ENCODE measurements at places on chromosomes 2 and 18. TPM values are rescaled to one million over a fixed set of nuclear protein-coding genes. Genes with fewer than 3 reads are reported as not detected.

GRCh38 chr2:188983427-188984064, 9.4 kb downstream of the COL3A1 start:
- no peak for DNase-seq
- H3K27me3 ChIP-seq, result no peaks in the 10 kb centered on the region
- H3K27ac ChIP-seq, result no peak overlapping the region
- H3K4me3 ChIP-seq, result no peak overlapping the region
- H3K36me3 ChIP-seq, result no peaks in the 10 kb centered on the region
- H3K4me1 ChIP-seq, result no peaks in the 10 kb centered on the region

GRCh38 chr2:117123362-117123761, 691.1 kb upstream of the DDX18 start:
- no peak for DNase-seq
- H3K36me3 ChIP-seq, result no peaks in the 10 kb centered on the region
- H3K27me3 ChIP-seq, result no peaks in the 10 kb centered on the region
- no peak overlapping the region for H3K4me3 ChIP-seq

DNA sequence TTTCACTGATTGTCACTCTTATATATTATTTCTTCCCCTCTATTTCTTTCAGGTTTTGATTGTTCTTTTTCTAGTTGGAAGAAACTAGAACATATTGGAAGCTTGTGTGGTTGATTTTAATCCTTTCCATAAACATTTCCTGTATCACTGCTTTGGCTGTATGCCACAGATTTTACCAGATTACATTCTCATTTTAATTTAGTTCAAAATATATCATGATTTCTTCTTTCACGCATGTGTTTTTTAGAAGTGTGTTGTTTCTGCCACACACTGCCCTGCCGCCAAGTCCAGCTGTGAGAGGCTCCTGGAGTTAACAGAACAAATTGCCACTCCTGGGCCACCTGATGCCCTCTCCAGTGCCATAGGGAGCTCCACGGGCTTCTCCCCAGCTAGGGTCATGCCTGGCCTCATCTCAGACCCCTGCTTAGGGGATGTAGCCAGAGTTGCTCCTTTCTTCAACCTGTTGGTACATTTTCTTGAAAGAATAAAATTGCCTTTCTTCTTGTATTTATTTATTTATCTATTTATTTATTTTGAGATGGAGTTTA, 206.2 kb upstream of the COPS8 start:
- DNase-seq, result no peak
- no peak overlapping the region for H3K27ac ChIP-seq
- no peaks in the 10 kb centered on the region for H3K36me3 ChIP-seq
- no peak overlapping the region for H3K4me3 ChIP-seq
- no peaks in the 10 kb centered on the region for H3K4me1 ChIP-seq
- H3K27me3 ChIP-seq, result no peaks in the 10 kb centered on the region

GRCh38 chr2:100793982-100794381, 26.0 kb upstream of the NPAS2 start:
- H3K4me1 ChIP-seq, result no peaks in the 10 kb centered on the region
- no peak overlapping the region for H3K4me3 ChIP-seq
- no peaks in the 10 kb centered on the region for H3K36me3 ChIP-seq
- no peak overlapping the region for H3K27ac ChIP-seq

- no peaks in the 10 kb centered on the region for H3K4me1 ChIP-seq
- no peak overlapping the region for H3K4me3 ChIP-seq
- DNase-seq, result no peak
- H3K27me3 ChIP-seq, result no peaks in the 10 kb centered on the region
- H3K27ac ChIP-seq, result no peak overlapping the region
Measured at GRCh38 chr2:152823905-152824304, 105.5 kb downstream of the ARL6IP6 start.

GRCh38 chr2:163077241-163077640, 238.7 kb upstream of the KCNH7 start:
- H3K27ac ChIP-seq, result no peak overlapping the region
- no peaks in the 10 kb centered on the region for H3K27me3 ChIP-seq
- DNase-seq, result no peak
- H3K36me3 ChIP-seq, result no peaks in the 10 kb centered on the region
- no peaks in the 10 kb centered on the region for H3K4me1 ChIP-seq
- no peak overlapping the region for H3K4me3 ChIP-seq

DNA sequence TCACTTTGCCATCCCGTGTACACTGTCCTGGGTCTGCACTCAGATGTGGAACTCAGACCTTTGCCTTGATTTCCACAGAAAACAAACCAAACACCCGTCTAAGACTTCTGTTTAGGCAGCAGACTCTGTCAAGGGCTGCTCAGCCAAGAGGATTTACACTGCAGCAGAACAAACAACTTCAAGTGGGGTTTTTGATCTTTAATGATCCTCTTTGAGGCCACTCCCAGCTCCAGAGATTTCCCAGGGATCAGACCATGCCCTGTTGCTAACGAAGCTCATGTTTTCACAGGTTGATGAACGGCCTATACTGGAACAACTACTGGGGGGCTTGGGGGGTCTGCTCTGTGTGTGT, 52.5 kb upstream of the LGALSL start:
- H3K27me3 ChIP-seq, result no peaks in the 10 kb centered on the region
- no peaks in the 10 kb centered on the region for H3K36me3 ChIP-seq
- no peak for DNase-seq

GRCh38 chr2:238030422-238031155, 30.2 kb upstream of the SCLY start:
- H3K36me3 ChIP-seq, result peaks cover 24% of the 10 kb centered on the region
- H3K27ac ChIP-seq, result no peak overlapping the region
- no peaks in the 10 kb centered on the region for H3K27me3 ChIP-seq
- no peak for DNase-seq
- H3K4me3 ChIP-seq, result no peak overlapping the region

GRCh38 chr18:49031511-49032188, 80.9 kb upstream of the SMAD7 start:
- H3K4me3 ChIP-seq, result no peak overlapping the region
- no peaks in the 10 kb centered on the region for H3K36me3 ChIP-seq
- no peak overlapping the region for H3K27ac ChIP-seq
- DNase-seq, result no peak
- no peaks in the 10 kb centered on the region for H3K27me3 ChIP-seq

DNA sequence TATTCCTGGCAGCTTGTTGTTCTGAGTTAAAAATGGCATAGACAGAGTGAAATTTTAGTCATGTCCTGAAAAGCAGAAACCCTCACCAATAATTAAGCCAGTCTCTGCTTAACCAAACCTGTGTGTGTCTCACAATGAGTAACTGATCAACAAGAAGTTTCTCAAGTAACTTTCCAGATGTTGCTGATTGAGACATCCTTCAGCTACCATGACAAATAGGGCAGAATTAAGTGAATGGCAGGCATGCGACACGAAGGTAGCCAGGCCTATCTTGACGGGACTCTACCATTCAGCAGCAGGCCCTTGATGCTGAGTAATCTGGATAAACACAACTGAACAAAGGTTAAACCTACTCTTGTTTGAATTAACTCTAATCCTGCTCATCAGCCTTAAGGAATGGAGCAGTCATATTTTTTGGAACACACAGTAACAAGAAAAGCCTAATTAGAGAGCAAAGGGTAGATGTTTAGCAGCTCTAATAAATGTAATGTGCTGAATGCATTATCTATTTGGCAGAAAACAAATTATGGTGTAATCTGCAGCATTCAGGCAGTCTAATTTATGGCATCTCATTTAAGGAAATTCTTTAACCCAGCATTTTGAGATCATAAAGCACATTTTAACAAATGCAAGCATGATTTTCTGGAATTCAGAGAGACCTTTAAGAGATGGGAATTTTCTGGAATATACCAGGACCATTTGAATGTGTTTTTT, 159.5 kb upstream of the EPHA4 start:
- H3K36me3 ChIP-seq, result no peaks in the 10 kb centered on the region
- no peak overlapping the region for H3K27ac ChIP-seq
- no peaks in the 10 kb centered on the region for H3K27me3 ChIP-seq
- no peak for DNase-seq

- H3K27me3 ChIP-seq, result no peaks in the 10 kb centered on the region
- H3K4me1 ChIP-seq, result peaks cover 18% of the 10 kb centered on the region
- H3K27ac ChIP-seq, result peak overlapping the region; percentile 7
- H3K36me3 ChIP-seq, result no peaks in the 10 kb centered on the region
Measured at GRCh38 chr2:179031731-179032408, 18.1 kb downstream of the CCDC141 start.

GRCh38 chr2:15799432-15799827, 140.9 kb upstream of the MYCN start:
- H3K36me3 ChIP-seq, result no peaks in the 10 kb centered on the region
- no peak overlapping the region for H3K4me3 ChIP-seq
- no peak for DNase-seq

GRCh38 chr2:162458240-162458639, 114.3 kb downstream of the GCA start:
- H3K4me1 ChIP-seq, result no peaks in the 10 kb centered on the region
- no peak overlapping the region for H3K27ac ChIP-seq
- no peak for DNase-seq
- no peaks in the 10 kb centered on the region for H3K27me3 ChIP-seq
- H3K36me3 ChIP-seq, result no peaks in the 10 kb centered on the region

- no peak overlapping the region for H3K27ac ChIP-seq
- H3K4me3 ChIP-seq, result no peak overlapping the region
- DNase-seq, result no peak
- H3K4me1 ChIP-seq, result no peaks in the 10 kb centered on the region
Measured at GRCh38 chr2:28161466-28161865, 231.2 kb upstream of the FOSL2 start.

DNA sequence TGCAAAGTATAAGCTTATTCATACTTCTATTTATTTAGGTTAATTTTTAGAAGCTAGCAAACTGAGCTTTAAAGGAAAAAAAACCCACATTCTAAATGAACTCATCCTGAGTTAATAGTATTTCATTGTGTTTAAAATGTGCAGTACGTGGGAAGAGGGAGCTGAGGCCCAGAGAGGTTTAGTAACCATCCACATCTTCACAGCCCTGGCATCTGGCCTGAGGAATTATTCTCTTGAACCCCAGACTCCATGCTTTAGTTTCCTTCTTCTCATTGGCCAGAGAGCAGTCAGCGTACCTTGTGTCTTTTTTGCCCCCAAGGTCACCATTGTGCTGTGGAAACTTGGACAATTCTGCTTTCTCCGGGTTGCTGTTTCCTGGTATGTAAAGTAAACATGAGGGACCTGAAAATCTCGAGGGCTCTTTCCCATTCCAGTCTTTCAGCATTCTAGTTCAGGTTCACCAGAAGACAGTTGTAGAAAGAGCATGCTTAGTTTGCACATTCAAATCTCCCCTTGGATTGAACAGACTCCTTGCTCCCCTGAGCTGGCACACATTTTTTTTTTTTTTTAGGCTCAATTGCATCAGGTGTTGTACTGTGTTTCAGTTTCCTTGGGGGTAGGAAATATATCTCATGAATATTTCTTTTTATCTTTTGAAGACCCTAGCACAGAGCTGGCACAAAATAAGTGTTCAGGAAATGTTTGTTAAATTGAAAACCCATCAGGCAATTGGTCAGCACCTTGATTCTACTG, 81.4 kb downstream of the MYCN start:
- H3K36me3 ChIP-seq, result no peaks in the 10 kb centered on the region
- H3K4me3 ChIP-seq, result no peak overlapping the region
- DNase-seq, result no peak
- no peak overlapping the region for H3K27ac ChIP-seq

DNA sequence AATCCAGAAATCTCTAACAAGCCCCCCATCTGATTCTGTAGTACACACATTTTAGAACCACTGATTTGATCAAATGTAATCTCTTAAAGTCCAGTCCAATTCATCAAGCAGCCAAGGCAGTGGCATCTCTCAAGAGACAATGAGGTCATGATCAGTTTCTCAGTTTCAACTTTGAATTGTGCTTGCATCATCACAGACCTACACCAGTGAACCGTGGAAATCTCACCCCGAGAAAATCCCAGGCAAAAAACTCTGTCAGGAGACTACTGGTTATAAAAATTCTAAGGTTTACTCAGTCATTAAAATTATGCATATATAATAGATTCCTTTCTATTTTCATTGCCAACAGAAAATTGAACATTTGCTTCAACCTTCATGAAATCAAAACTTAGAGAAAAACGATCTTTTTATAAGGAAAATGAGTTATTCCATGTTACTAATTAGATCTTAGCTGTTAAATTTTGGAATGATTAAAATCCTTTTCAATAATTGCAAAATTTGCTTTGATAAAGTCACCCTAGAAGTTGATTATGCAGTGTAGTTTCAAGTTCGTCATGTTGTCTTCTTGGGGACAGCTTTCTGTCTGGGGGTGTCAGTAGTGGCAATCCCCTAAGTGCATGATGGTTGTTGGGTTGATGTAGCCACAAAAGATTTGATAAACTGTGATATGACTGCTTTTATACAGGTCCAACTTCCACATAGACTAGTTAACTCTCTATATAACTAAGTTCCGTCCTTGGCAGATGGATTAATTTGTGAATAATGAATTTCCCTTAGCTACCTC, 235.0 kb downstream of the CAMKMT start:
- no peaks in the 10 kb centered on the region for H3K4me1 ChIP-seq
- no peak overlapping the region for H3K27ac ChIP-seq
- H3K4me3 ChIP-seq, result no peak overlapping the region
- no peak for DNase-seq

- H3K36me3 ChIP-seq, result peaks cover 15% of the 10 kb centered on the region
- no peak for DNase-seq
- no peak overlapping the region for H3K27ac ChIP-seq
- H3K4me3 ChIP-seq, result no peak overlapping the region
- no peaks in the 10 kb centered on the region for H3K27me3 ChIP-seq
- no peaks in the 10 kb centered on the region for H3K4me1 ChIP-seq
Measured at GRCh38 chr2:63871864-63872263, 30.2 kb downstream of the UGP2 start.

DNA sequence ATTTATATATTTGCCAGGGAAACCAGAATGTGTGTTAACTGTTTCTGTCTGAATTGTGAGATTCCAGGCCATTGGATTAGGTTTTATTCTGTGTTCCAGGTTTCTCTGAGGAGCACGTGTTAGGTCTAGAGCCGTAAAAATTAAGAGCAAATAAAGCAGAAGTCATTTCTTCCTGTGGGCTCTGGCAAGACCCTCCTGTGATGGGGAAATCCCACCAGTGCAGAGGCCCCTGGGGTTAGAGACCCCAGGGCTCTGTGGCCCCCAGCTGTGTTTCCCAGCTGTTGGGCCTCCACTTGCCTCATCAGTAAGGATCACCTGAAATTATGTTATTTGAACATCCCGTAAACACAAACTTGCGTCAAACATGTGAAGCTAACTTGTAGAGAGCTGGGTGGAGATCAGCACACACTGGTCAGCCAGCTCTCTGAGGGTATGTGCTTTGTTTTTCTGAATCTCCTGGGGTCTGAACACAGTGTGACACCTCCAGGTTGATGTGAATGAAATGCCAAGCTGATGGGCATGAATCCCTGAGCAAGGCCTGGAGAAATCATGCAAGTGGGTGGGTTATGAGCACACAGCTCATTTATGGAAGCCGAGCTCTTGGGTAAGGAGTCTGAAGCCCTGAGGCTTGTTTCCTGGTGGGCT, 50.3 kb downstream of the HK2 start:
- H3K27ac ChIP-seq, result no peak overlapping the region
- H3K36me3 ChIP-seq, result peaks cover 4% of the 10 kb centered on the region
- no peaks in the 10 kb centered on the region for H3K4me1 ChIP-seq
- DNase-seq, result no peak

- H3K4me1 ChIP-seq, result no peaks in the 10 kb centered on the region
- H3K4me3 ChIP-seq, result no peak overlapping the region
- DNase-seq, result no peak
- H3K36me3 ChIP-seq, result peaks cover 9% of the 10 kb centered on the region
- no peaks in the 10 kb centered on the region for H3K27me3 ChIP-seq
- H3K27ac ChIP-seq, result no peak overlapping the region
Measured at GRCh38 chr18:79924814-79925731, 26.4 kb downstream of the SLC66A2 start.

Gene C2orf15
- polyA plus RNA-seq, result 4.7 TPM

Gene TCF7L1
- 0.07 TPM for polyA plus RNA-seq

Gene ADRA2B
- polyA plus RNA-seq, result not detected

Gene ACOXL
- not detected for polyA plus RNA-seq

Gene SERPINB2
- polyA plus RNA-seq, result not detected

Gene VAMP5
- 151 TPM for polyA plus RNA-seq

Gene VAMP8
- 355 TPM for polyA plus RNA-seq

Measured in CD8-positive, alpha-beta memory T cell (primary cell).